ENCODE measurements at places on chromosomes 4 and X. TPM values are rescaled to one million over a fixed set of nuclear protein-coding genes. Genes with fewer than 3 reads are reported as not detected.

DNA sequence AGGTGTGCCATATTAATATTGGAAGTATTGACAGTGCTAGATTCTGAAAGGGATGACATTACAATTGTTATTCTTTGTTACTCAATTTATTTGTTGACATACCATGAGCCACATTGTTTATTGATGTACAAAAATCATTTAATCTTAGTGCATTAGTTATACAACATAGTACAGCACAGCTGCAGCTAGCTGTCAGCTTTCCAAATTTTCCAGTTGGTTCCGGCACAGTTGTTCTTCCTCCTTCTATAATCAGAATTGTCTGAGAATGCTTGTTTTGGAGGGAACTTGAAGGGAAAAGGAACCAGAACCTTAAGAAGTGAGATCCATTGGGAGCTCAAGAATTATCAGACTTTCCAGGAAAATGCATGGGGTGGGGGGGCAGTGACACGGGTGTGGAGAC lies 281.4 kb downstream of the ZIC3 start:
- no peaks in the 10 kb centered on the region for H3K27me3 ChIP-seq
- H3K36me3 ChIP-seq = no peaks in the 10 kb centered on the region
- DNase-seq = no peak

DNA sequence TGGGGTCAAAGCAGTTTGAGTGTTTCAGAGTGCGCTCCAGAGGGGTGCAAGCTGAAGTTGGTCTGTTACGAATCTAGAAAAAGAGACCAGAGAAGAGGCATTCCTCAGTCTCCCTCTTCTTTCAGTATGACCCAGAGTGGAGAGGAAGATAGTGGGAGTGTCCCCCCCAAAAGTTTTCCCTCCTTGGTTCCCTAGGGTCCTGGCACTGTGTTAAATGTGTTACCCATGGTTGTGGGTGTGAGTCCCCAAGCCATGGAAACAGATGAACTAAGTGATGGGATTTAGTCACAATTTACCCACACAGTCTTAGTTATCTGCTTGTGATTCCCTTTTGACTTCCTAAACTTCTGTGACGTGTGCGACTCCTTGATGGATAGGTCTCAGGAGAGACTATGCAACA lies 27.0 kb upstream of the NAF1 start:
- H3K4me1 ChIP-seq = no peaks in the 10 kb centered on the region
- no peaks in the 10 kb centered on the region for H3K27me3 ChIP-seq

DNA sequence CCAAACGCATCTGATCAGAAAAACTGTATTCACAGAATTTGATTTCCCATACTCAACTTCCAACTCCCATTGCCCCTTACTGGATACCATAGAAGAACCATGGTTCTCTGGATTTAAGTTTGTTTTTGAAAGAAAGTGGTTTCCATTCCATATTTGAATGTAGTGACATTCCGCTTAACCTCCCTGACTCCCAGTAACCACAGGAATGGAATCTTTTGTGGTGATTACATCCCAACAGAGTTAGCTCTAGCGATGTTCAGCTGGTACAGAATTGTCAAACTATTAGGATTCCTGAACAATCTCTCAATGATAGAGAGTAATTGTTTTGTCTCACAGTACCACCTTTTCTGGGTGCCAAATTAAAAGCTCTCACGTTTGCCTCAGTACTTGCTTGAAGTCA lies 1.7 kb downstream of the NUDT10 start:
- H3K27me3 ChIP-seq = peaks cover 10% of the 10 kb centered on the region
- H3K27ac ChIP-seq = no peak overlapping the region
- peaks cover 6% of the 10 kb centered on the region for H3K4me1 ChIP-seq
- no peak overlapping the region for H3K4me3 ChIP-seq
- H3K36me3 ChIP-seq = no peaks in the 10 kb centered on the region
- no peak for DNase-seq

AFM gene
- 1.8 TPM for total RNA-seq

- H3K27me3 ChIP-seq = no peaks in the 10 kb centered on the region
- peaks cover 9% of the 10 kb centered on the region for H3K36me3 ChIP-seq
- no peak overlapping the region for H3K27ac ChIP-seq
- H3K4me3 ChIP-seq = no peak overlapping the region
- H3K4me1 ChIP-seq = no peaks in the 10 kb centered on the region
These were observed 118.0 kb downstream of the SOWAHB start for GRCh38 chr4:76779740-76780459.

TCEAL1 gene
- total RNA-seq = 63.4 TPM

- no peak for DNase-seq
- no peak overlapping the region for H3K4me3 ChIP-seq
- no peaks in the 10 kb centered on the region for H3K27me3 ChIP-seq
- H3K36me3 ChIP-seq = no peaks in the 10 kb centered on the region
These were observed 101.6 kb upstream of the MID1IP1 start for GRCh38 chrX:38699696-38700095.

DNA sequence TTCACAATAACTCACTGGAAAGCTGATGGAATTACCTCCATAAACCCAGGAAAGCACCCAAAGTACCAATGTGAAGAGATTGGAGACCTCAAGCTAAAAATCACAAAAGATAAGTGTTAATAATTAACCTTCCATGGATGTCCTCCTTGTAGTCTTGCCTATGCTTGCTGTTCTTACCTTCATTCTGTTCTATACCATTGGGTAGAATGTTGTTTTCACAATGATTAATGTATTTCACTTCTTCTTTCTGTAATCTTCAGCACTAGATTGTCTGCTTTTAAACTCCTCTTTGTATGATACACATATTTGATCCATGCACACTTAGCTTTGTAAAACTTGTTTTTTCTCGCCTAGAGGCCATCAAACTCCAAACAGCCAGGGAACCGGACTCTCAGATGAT lies 570.3 kb downstream of the RAPGEF2 start:
- no peaks in the 10 kb centered on the region for H3K27me3 ChIP-seq
- no peak overlapping the region for H3K4me3 ChIP-seq
- H3K36me3 ChIP-seq = no peaks in the 10 kb centered on the region
- no peak overlapping the region for H3K27ac ChIP-seq
- H3K4me1 ChIP-seq = no peaks in the 10 kb centered on the region

DNA sequence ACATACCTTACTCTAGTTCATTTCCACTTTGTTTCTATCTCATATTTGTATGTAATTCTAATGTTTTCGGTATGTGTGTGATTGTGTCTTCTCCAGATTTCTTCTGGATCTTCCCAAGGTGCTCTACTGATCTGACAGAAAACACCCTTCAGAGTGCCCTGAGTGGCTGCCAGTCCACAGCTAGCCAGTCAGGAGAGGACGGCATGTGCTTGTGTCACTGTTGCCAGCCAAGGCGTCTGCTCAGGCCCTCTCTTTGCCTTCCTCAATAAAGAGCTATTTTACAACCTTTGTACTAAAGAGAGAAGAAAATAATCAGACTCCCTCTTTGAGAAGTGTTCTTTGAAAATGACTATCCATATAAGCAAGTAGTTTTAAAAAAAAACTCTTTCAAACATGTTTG lies 29.0 kb downstream of the CD99L2 start:
- H3K27ac ChIP-seq = no peak overlapping the region
- no peaks in the 10 kb centered on the region for H3K36me3 ChIP-seq
- H3K27me3 ChIP-seq = no peaks in the 10 kb centered on the region
- peaks cover 17% of the 10 kb centered on the region for H3K4me1 ChIP-seq

DNA sequence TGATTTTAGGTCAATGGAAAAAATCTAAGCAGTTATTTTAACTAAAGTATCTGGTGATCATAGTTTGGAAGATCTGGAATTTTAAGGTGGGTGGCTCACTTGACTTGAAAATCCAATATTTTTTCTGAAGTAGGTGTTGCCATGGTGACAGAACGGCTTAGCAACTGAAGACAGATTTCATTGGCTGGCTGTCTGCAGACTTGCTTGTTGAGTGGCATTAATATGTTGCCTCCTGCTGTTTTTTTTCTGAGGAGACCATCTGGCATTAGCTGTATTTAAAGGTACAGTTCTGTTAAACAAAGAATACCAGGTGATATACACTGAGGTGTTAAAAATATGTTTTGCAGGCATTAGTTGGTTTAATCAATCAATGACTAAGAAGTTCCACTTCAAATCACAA lies 19.8 kb downstream of the CPE start:
- H3K4me3 ChIP-seq = no peak overlapping the region
- H3K27me3 ChIP-seq = no peaks in the 10 kb centered on the region
- no peaks in the 10 kb centered on the region for H3K36me3 ChIP-seq
- no peaks in the 10 kb centered on the region for H3K4me1 ChIP-seq

Measured in stomach (tissue), 19 donors.